ENCODE measurements at places on chromosomes 1 and 21. TPM values are rescaled to one million over a fixed set of nuclear protein-coding genes. Genes with fewer than 3 reads are reported as not detected.

- no peak for DNase-seq
These were observed 25.3 kb upstream of the BTG2 start for GRCh38 chr1:203280061-203280460.

Gene GPATCH4
- 9.7 TPM for total RNA-seq

DNA sequence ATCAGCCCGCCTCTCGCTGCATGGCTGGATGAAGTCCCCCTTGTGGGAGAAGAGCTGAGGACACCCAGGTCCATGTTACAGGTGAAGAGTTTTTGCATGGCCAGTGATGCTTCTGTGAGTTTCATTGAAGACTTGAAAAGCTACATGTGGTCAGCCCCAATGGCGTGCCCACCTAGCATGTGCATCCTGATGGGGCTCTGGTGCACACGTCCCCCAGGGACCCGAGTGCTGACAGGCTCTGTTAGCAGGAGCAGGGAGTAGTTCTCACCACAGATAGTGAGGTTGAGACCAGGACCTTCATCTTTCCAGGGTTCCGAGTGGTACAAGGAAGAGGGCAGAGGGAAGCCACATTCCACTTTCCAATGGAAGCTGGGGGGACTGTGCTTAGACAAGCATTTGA lies 184.8 kb upstream of the C1orf174 start:
- peak; percentile 25 for DNase-seq

Gene CD247
- 1.5 TPM for total RNA-seq
